Progenitor cell of endocrine pancreas (in vitro differentiated cells): ENCODE measurements at places on chromosomes 11 and 22. TPM values are rescaled to one million over a fixed set of nuclear protein-coding genes. Genes with fewer than 3 reads are reported as not detected.

GNAZ gene
- 16.3 and 19.2 TPM in 2 replicates for total RNA-seq

A4GALT gene
- total RNA-seq = 0.47 and 1.1 TPM in 2 replicates

UFD1 gene
- 53.5 and 55.3 TPM in 2 replicates for total RNA-seq

JRKL gene
- 10.6 TPM in 2 replicates for total RNA-seq

TRIM49 gene
- total RNA-seq = not detected in 2 replicates

SUSD2 gene
- 0.75 and 0.79 TPM in 2 replicates for total RNA-seq

- peaks cover 4% of the 10 kb centered on the region for H3K4me1 ChIP-seq
- peaks cover 26% of the 10 kb centered on the region for H3K36me3 ChIP-seq
- no peak overlapping the region for H3K4me3 ChIP-seq
- no peak for DNase-seq
- H3K27ac ChIP-seq = peak overlapping the region; percentile 57
These were observed 4.3 kb downstream of the RELA start for GRCh38 chr11:65658174-65659021.

DNA sequence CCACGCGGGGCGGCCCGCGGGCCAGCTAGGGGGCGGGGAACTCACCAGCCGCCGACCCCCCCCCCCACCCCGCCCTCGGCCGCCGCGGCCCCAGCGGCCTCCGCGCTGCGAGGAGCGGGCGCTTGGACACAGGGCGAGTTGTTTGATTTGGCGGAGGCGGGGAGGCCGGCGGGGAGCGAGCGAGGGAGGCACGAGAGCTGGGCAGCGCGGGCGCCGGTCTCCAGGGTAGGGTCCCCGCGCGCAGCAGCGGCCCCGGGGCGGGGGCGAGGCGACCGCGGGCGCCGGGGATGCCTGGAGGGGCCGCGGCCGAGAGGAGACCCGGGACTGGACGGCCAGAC, 64.4 kb downstream of the NAV2 start:
- H3K4me3 ChIP-seq = peak overlapping the region; percentile 82
- peaks cover under 1% of the 10 kb centered on the region for H3K36me3 ChIP-seq
- peak overlapping the region; percentile 91 for H3K27ac ChIP-seq
- DNase-seq = peak; percentile 32
- H3K27me3 ChIP-seq = peaks cover 17% of the 10 kb centered on the region

GRCh38 chr11:86167499-86168164, 76.9 kb upstream of the EED start:
- no peak overlapping the region for H3K27ac ChIP-seq
- no peak for DNase-seq
- no peaks in the 10 kb centered on the region for H3K36me3 ChIP-seq
- no peaks in the 10 kb centered on the region for H3K27me3 ChIP-seq
- no peak overlapping the region for H3K4me3 ChIP-seq

DNA sequence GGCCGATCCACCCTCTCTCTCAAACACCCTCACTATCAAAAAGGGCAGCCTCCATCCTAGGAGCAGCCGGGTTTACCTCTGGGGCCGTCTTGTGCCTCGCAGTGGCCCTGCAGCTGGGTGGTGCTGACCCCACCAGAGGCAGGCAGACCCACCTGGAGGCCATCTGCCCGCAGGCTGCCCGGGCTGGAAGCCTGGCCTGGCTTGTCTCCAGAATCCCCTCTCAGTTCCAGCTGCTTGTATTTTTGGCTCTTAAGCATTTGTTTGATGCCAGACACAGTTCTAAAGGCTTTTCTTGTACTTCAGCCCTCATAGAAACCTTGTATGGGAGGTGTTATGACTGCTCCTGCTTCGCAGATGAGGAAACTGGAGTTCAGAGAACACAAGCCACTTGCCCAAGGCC, 4.2 kb upstream of the NFAM1 start:
- no peak for DNase-seq
- no peaks in the 10 kb centered on the region for H3K36me3 ChIP-seq
- peaks cover 2% of the 10 kb centered on the region for H3K4me1 ChIP-seq
- H3K27me3 ChIP-seq = peaks cover 41% of the 10 kb centered on the region
- H3K27ac ChIP-seq = no peak overlapping the region
- no peak overlapping the region for H3K4me3 ChIP-seq

- H3K4me1 ChIP-seq = peaks cover 20% of the 10 kb centered on the region
- no peak for DNase-seq
- H3K36me3 ChIP-seq = no peaks in the 10 kb centered on the region
- H3K4me3 ChIP-seq = no peak overlapping the region
These were observed 51.4 kb upstream of the CRYBB3 start for GRCh38 chr22:25148149-25148691.

GRCh38 chr11:81895258-81895657, 838.4 kb downstream of the FAM181B start:
- H3K4me3 ChIP-seq = no peak overlapping the region
- no peak overlapping the region for H3K27ac ChIP-seq
- H3K36me3 ChIP-seq = no peaks in the 10 kb centered on the region
- H3K4me1 ChIP-seq = no peaks in the 10 kb centered on the region

- H3K36me3 ChIP-seq = no peaks in the 10 kb centered on the region
- H3K27ac ChIP-seq = peak overlapping the region; percentile 8
- no peak for DNase-seq
These were observed 44.3 kb downstream of the BLID start for GRCh38 chr11:122071709-122072202.

- peak overlapping the region; percentile 58 for H3K27ac ChIP-seq
- H3K4me1 ChIP-seq = peaks cover 61% of the 10 kb centered on the region
- no peak overlapping the region for H3K4me3 ChIP-seq
- H3K36me3 ChIP-seq = no peaks in the 10 kb centered on the region
These were observed 15.4 kb upstream of the XBP1 start for GRCh38 chr22:28815729-28816128.

DNA sequence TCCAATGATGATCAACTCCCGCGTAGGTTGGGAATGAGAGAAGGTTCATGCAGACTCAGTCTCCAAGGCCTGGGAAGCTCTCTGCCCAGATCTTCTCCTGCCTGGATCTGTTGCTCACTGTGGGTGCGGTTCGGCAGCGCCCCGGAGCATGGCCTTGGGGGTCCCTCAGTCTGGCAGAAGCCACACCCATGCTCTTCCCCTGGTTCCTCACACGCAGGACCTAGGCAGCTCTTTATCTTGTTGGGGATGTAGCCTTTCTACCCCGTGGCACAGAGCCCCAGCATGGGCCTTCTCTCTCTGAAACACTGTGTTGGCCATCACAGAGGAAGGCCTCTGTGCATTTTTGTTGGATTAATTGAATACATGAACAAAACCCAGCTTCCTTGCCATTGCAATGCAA, 1461.6 kb downstream of the BRD1 start:
- peaks cover 54% of the 10 kb centered on the region for H3K27me3 ChIP-seq
- no peak overlapping the region for H3K4me3 ChIP-seq
- no peak for DNase-seq
- no peak overlapping the region for H3K27ac ChIP-seq
- H3K4me1 ChIP-seq = peaks cover 9% of the 10 kb centered on the region

GRCh38 chr11:121358760-121359159, 66.2 kb downstream of the SC5D start:
- no peak overlapping the region for H3K4me3 ChIP-seq
- H3K27ac ChIP-seq = no peak overlapping the region
- peaks cover 3% of the 10 kb centered on the region for H3K4me1 ChIP-seq
